Activated T-helper 1 cell treated with anti-CD3 and anti-CD28 coated beads, Interleukin-2, amount 50 U/mL, for 16 hours (primary cell): ENCODE measurements at places on chromosomes 11 and 22.

GRCh38 chr11:44708009-44708408, 18.8 kb upstream of the TSPAN18 start:
- no peak for DNase-seq

GRCh38 chr11:68146010-68146540, 24.9 kb upstream of the CHKA start:
- no peak for DNase-seq

GRCh38 chr11:126603486-126603885, 248.0 kb downstream of the ST3GAL4 start:
- DNase-seq: no peak

DNA sequence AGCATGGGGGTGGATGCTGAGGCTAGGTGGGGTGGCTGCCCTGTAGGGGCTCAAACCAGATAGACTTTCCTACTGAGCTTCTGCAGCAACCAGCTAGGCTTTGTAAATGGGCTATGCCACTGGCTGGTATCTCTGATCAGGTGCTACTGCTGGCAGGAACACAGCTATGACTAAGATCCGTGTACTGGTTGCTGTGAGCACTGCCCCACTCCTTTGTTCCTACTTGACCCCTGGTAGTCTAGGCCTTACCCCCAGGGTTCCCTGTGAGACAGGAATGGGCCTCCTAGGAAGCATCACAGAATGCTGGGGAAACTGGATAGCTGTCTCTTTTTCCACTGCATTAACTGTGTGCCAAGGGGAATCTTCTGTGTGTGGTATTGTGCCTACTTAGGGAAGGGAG, 58.4 kb upstream of the GAB2 start:
- no peak for DNase-seq

GRCh38 chr11:132088551-132088950, 718.1 kb downstream of the NTM start:
- DNase-seq: no peak

GRCh38 chr11:75432911-75433321, at the start of gene KLHL35:
KLHL35 (minus strand) TSS chr11:75433203; CDS start chr11:75430629, 2,574 bp downstream.
- no peak for DNase-seq

GRCh38 chr11:74473382-74474173, 6.2 kb upstream of the KCNE3 start:
- no peak for DNase-seq

GRCh38 chr11:111172321-111172862, 73.1 kb upstream of the POU2AF2 start:
- no peak for DNase-seq

DNA sequence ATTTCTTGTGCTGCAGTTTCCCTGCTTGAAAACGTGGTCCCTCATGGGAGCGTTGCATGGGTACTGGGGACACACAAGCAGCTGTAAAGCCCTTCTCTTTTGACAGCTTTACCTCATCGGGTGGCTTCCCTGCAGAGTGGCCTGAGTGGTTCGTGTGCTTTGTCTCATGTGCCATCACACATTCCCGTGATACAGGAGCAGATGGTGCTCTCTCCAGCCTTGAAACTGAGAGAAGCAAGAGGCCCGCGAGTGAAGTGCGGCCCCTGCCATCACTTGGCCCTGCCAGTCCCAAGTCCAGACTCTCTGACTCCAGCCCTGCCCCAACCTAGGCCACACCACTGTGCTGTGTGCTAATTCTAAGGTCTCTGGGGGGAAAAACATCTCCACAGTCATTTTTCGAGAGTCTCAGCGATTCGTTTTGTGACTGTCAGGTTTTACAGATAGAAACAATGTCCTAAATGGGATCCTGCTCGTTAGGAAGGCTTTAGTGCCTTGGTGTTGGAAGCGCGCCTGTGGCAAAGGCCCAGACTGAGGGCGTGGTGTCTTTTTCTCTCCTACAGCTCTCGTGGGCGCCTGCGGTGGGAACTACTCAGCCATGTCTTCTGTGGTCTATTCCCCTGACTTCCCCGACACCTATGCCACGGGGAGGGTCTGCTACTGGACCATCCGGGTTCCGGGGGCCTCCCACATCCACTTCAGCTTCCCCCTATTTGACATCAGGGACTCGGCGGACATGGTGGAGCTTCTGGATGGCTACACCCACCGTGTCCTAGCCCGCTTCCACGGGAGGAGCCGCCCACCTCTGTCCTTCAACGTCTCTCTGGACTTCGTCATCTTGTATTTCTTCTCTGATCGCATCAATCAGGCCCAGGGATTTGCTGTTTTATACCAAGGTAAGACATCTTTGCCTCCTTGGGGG, 64.2 kb downstream of the KREMEN1 start:
- no peak for DNase-seq

- DNase-seq: no peak
These were observed 1.5 kb upstream of the CD151 start for GRCh38 chr11:831118-831864.

DNA sequence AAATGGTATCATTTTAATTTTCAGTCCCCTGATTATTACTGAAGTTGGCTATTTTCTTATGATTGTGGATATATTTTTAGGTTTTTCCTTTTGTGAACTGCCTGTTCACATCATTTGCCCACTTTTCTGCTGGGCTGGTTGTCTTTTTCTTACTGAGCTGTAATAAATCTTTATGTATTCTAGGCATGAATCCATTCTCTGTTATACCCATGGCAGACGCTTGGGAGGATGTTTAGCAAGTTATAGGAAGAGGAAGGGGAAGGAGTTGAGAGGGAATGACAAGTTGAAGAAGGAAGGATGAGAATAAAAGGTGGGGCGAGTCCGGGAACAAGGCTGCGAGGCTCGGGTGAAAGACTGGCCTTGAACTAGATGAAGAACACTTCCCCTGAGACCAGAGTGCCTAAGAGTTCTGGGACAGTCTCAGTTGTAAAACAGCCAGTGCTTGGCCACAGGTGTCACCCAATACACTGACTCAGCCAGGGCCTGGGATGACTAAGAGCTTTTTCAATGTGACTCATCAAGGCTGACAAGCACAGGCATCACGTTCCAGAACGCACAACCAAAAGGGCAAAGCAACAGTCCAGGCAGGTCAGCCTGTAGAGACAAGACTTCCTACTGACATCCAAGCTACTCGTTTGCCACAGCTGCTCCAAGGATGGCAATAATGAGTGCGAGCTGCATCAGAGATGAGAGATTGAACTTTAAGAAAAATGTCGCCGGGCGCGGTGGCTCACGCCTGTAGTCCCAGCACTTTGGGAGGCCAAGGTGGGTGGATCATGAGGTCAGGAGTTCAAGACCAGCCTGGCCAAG, 35.2 kb downstream of the LRFN4 start:
- DNase-seq: no peak
